ENCODE measurements at places on chromosomes 7 and 10.

GRCh38 chr10:119030421-119031250, 1.1 kb downstream of the NANOS1 start:
- DNase-seq: peak; percentile 29

DNA sequence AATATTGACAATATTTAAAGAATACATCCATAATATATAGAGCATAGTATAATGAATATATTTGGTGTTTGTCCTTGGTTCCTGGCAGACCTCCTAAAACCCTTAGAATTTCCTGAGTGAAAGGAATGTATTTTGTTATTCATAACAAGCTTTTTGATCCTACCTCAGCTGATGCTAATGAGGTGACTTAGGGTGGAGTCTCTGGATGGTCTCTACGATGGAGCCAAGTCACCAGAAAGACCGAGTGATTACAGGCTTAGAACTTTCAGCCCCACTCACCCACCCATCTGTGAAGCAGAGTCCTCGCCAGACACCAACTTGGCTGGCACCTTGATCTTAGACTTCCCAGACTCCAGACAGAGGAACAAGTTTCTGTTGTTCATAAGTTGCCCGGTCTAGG, 35.9 kb downstream of the UPF2 start:
- no peak for DNase-seq

GRCh38 chr7:143905509-143905908, 3.5 kb upstream of the TCAF1 start:
- DNase-seq: no peak

GRCh38 chr7:151378496-151379192, 31.2 kb downstream of the WDR86 start:
- no peak for DNase-seq

DNA sequence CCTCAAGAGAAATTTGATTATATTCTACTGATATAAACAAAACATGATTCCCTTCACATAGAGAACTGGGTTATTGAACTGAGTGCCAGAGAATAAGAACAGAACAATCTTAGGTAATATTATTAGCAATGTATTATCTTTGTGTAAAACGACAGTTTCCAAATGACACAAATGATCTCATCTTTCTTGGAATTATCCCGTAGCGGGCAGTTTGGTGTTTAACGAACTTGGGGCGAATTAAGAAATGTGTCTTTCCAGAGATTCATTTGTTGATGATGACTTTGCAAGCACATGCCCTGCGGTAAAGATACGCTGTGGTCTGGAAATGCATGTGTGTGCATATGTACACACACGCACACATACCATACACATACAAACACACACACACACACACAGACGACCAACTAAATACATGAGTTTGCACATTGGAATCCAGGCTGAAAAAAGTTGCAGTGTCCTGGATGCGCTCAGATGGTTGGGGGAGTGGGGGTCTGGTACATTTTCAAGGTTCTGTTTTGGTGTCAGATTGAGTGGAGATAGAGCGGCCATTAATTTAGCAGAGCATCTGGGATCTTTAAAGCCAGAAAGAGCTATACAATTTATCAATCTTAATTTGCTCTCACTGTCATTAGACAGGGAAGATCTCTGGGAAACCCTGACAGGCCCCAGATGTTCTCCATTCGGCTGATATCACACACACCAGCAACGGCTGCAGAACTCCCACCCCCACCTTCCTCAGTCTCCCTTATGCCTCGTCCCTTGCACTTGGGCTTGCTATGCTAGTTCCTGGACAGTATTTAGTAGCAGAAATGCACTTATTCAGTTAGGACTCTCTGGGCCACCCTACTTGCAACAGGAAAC, 112.4 kb upstream of the FAM171A1 start:
- no peak for DNase-seq

DNA sequence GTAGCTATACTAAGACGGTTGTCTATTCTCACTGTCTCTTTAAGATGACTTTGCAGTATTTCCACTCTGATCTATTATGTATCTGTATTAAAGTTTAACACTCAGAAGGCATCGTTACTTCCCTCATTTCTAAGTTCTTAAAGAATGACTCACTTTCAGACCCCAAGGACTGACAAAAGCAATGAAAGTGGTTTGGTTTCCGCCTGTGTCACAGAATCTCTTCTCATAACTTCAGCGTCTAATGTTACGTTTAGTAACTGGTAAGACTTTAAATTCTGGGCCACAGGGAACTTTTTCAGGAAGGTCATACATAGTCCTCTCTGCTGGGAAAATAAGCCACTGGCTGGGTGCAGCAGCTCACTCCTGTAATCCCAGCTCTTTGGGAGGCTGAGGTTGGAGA, 892.0 kb upstream of the AUTS2 start:
- no peak for DNase-seq

DNA sequence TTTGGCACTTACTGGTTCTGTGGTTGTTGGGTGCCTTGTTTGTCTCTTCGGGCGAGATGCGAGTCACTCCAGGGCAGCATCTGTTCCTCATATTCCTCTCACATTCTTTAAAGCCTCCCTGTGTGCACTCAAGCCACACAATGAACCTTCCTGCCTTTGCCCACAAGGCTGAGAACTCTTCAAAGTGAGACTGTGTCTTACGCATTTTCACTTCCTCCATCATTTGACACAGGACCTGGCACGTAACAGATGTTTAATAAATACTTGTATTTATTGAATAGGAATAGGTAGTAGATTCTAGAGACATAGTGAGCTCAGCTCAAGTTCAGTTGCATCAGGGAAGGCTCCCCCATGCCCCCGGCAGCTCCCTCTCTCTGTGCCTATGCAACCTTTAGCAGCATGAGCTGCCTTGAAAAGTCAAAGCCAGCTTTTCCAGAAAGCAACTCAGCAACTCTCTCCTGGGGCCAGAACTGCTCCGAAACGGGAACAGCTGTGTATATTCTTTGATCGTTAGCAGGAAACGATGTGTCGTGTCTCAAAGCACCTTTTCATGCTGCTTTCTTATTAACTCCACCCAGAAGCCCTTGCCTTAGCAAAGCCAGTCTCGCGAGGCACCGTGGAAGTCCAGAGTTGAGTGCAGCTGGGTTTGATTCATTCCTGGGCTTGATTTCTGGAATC, 97.5 kb downstream of the PFKFB3 start:
- no peak for DNase-seq

Data from stimulated activated CD8-positive, alpha-beta memory T cell treated with anti-CD3 and anti-CD28 coated beads, Interleukin-7, amount 100 ng/mL, for 48 hours (primary cell).